ENCODE measurements at places on chromosomes 3 and 15. TPM values are rescaled to one million over a fixed set of nuclear protein-coding genes. Genes with fewer than 3 reads are reported as not detected.

DNA sequence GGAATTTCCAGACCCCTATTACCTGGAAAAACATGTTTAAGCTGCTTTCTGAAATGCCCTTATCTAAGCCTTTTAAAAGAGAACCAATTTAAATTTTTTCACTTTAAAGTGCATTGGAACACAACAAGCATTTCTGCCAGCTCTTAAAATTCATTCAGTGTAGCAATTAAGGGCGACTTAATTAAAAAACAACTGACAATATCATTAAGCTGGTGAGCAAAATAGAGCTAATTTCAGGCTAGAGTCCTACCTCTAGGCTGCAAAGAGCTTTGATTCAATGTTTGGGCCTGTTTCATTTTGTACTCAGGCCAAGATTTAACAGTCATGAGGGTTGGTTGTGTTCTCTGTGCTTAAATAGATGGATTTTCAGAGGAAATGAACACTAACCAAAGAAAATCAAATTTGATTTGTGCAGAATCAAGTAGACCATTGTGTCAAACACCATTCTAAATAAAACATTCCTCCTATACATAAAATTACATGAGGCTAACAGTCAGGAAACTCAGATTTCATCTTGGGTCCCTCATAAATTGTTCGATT lies 114.6 kb downstream of the TMEM108 start:
- DNase-seq: no peak

- DNase-seq: no peak
Measured at GRCh38 chr3:212432-212831, 15.9 kb downstream of the CHL1 start.

DNA sequence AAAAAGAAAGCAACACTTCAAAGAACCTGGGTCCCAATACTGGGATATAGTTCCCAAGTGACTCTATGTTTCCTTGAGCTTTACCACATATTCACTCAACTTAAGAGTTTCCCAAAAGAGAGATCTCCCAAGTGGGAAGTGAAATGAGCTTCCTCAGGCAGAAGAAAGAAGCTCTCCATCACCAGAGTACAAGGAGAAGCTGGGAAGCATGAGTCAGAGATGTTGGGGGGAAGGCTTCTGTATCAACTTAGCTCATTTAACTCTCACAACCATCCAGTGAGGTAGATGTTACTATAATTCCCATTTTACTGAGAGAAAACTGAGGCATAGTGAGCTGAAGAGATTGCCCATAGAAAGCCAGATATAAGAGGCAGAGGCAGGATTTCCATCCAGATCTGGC lies 47.0 kb upstream of the TRIM42 start:
- DNase-seq: no peak

DNA sequence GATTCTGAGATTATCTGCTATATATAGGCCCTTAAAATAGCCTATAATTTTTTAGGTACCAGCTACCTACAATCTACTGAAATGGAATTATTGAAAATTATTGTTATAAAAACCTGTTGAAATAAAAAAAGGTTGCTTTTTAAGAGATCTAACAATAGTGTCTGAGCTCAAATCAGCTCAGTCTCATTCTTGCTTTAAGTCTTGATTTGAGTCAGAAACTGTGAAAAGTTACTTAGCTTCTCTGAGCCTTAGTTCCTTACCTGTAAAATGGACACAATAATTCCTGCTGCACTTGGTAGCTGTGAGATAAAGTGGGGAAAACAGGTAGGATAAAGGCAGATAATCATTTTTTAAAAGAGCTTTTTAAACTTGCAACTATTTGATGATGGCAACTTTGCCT lies 118.8 kb upstream of the UBE2E2 start:
- no peak for DNase-seq

DNA sequence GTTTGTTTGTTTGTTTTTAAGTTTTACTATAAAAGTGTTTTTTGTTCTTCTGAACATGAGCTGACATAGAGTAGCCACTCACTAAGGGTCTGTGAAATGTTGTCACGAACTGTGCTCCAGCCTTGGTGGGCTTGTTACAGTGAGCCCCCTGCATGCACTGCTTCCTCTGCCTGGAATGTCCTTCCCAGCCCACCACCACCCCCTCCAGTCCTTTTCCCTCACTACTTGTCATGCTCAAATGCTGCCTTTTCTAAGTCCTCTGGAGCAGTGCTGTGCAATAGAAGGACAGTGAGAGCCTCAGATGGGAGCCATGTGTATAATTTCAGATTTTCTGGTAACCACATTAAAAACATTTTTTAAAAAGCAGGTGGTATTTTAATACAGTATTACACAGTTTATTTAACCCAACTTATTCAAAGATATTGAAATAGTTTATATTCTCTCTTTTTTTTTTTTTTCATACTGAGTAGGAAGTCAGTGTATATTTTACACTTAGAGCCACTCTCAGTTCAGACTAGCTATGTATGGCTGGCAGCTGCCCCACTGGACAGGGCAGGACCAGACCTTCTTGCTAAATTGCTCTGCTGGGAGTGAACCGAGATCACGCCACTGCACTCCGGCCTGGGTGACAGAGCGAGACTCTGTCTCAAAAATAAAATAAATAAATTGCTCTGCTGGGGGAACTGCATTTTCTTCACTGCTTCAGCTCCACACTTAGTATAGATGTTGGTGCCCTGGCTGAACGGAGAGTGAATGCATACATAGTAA lies 26.9 kb downstream of the MKRN2OS start:
- no peak for DNase-seq

- no peak for DNase-seq
Measured at GRCh38 chr3:183494341-183494740, 61.2 kb downstream of the KLHL6 start.

DNA sequence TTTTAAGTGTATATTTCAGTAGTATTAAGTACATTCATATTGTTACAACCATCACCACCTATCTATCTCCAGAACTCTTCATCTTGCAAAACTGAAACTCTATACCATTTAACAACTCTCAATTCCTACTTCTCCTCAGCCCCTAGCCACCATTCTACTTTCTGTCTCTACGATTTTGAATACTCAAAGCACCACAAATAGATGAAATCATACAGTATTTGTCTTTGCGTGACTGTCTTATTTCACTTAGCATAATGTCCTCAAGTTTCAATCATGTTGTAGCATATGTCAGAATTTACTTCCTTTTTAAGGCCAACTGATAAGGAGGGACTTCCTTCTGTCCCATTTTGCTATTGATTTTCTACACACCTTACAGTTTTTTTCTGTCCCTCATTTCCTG lies 593.3 kb downstream of the FHIT start:
- DNase-seq: no peak

DNA sequence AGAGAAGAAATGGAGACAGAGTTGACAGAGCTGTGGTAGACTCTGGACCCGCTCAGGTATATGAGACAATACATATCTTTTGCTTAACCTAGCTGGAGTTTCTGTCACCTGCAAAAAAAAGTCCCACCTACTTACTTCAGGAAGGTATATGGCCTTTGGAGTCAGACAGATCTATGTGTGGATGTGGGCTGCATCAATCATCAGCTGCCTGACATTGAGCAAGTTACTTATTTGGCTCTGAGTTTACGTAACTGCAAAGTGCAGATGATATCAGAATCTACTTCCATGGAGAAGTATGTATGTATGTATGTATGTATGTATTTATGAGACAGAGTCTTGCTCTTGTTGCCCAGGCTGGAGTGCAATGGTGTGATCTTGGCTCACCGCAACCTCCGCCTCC lies 124.3 kb downstream of the MYLK start:
- DNase-seq: no peak

- no peak for DNase-seq
Measured at GRCh38 chr15:80404761-80405553, 775 bp downstream of the ARNT2 start.

DNA sequence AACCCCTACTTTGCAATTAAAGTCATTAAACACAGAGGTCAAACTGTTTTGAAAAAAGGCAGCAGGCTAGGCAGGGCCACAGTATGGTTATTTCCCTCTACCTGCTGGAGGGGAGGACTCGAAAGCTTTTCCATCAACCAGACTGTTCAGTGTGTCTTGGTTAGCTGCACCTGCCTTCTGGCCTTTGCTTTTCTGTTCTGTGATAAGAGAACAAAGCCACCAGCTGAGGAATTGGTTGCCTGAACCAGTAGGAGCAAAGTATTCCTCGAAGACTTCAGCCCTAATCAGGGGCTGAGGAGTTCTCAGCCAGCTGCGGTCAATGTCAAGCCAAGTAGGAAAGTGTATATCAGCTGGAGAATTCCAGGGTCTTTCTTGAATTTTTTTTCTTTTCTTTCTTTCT lies 132.5 kb downstream of the SOX2 start:
- no peak for DNase-seq

DNA sequence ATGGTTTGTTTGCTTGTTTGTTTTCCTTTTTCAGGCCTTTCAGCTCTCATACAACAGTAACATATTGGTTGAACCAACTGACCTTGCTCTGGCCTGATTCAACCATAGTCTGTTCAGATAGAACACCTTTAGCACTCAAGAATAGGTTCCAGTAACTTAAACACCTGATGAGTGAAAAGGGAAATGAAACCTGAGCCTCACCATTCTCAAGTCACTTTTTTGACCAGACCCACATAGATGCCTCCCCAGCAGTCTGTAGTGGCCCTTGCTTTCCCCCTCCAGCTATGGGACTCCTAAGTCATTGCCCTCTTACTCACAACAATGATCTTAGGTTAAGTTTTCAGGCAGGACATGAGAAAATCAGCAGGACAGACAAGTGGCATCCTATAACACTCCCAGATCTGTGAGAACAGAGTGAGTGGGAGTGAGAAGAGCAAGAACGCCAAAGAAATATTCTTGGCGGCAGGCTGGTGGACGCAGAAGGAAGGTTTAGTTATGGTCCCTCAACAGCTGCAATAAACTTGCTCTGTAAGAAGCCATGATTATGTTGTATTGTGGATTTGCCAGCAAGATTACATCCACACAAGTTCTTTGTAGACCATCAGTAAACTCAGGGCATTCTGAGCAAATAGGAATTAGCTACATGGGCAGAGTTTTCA lies 367.5 kb downstream of the MECOM start:
- no peak for DNase-seq

DNA sequence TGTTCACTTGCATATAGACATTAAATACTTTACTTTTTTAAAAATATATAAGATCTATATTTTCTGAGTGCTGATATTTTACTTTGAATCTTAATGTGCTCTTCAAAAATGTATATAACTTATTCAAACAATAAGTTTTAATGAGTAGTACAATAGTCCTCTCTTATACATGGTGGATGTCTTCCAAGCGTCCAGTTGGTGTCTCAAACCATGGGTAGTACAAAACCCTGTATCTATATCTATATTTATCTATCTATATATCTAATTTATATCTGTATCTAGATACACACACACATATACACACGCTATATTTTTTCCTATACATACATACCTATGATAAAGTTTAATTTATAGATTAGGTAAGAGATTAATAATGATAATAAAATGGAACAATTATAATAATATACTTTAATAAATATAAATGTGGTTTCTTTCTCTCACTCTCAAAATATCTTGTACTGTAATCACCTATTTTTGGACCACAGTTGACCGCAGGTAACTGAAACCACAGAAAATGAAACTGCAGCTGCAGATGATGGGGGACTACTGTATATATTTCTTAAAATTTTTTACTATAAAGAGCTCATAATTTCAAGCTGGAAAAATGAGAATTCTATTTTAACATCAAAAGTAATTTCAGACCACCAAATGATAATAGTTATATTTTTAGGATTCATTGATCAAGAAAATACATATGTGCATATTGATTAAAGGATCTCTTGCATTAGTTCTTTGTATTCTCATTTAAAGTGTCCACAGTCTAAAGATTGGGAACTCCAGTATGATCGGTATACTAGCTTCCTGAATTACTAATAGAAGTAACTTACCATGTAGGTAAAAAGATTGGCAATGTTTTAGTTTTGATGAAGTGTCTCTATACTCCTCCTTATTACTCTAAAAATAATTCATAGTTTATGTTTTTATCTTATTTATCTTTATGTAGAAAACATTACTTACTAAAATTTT lies 215.1 kb upstream of the MLF1 start:
- DNase-seq: no peak

DNA sequence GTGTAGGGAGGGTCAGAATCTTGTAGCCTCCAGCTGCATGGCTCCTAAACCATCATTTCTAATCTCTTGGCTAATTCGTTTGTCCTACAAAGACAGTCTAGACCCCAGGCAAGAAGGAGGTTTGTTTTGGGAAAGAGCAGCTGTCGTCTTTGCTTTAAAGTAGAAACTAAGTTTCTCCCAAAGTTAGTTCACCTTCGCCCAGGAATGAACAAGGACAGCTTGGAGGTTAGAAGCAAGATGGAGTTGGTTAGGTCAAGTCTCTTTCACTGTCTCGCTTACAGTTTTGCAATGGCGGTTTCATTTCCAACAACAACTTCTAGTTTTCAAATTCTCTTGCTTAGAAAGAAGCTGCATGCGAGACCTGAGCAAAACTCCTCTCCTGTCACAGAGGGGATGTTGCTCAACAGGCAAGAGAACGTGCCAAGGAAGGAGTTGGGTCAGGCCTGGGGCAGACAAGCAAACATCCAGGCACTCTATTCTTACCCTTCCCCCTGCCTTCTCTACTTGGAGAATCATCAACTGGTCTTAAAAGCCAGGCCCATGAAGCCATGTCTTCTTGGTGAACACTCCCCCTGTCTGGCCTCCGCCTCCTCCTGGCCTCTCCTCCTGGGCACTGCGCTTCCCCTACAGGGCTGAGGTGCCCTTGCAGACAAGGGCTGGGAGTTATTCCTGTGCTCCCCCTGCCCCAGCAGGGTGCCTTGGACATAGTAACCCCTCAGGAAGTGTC lies 57.6 kb downstream of the TMEM44 start:
- DNase-seq: no peak

The NR1I2 gene
- total RNA-seq: not detected

The APOD gene
- total RNA-seq: not detected

The IL17RE gene
- total RNA-seq: 2.5 TPM

The MNS1 gene
- not detected for total RNA-seq

The TMEM207 gene
- total RNA-seq: not detected

The REC114 gene
- not detected for total RNA-seq

The FOXL2NB gene
- total RNA-seq: not detected

The RLBP1 gene
- total RNA-seq: not detected

Data from CD8-positive, alpha-beta T cell (primary cell).